Sciatic nerve (tissue), 2 donors: ENCODE measurements at places on chromosomes 1 and 21.

- no peak for DNase-seq
Observed at GRCh38 chr1:15626269-15626950, 9.2 kb downstream of the DDI2 start.

DNA sequence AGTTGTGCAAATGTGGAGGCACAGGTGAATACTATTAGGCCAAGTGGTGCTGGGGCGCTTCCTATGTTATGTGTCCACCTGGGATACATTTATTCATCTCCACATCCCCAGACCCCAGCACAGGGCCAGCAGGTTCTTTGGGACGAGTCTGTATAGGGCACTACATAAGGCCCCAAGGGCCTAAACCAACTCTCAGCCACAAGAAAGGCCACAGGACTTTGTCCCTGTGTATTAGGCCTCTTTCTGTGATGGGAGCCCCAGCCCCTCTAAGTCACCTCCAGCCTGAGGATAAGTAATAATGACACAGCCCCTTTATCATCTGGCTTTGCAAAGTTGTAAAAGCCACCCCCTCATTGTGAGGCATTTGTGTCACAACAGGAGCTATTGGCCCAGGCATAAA, 79.2 kb upstream of the CD1D start:
- no peak for DNase-seq

- DNase-seq, result no peak
Observed at GRCh38 chr1:214337511-214337910, 56.6 kb downstream of the SMYD2 start.

GRCh38 chr1:101000131-101000873, 25.3 kb downstream of the DPH5 start:
- DNase-seq, result no peak

GRCh38 chr1:25243907-25244306, 3.3 kb downstream of the RSRP1 start:
- DNase-seq, result no peak

DNA sequence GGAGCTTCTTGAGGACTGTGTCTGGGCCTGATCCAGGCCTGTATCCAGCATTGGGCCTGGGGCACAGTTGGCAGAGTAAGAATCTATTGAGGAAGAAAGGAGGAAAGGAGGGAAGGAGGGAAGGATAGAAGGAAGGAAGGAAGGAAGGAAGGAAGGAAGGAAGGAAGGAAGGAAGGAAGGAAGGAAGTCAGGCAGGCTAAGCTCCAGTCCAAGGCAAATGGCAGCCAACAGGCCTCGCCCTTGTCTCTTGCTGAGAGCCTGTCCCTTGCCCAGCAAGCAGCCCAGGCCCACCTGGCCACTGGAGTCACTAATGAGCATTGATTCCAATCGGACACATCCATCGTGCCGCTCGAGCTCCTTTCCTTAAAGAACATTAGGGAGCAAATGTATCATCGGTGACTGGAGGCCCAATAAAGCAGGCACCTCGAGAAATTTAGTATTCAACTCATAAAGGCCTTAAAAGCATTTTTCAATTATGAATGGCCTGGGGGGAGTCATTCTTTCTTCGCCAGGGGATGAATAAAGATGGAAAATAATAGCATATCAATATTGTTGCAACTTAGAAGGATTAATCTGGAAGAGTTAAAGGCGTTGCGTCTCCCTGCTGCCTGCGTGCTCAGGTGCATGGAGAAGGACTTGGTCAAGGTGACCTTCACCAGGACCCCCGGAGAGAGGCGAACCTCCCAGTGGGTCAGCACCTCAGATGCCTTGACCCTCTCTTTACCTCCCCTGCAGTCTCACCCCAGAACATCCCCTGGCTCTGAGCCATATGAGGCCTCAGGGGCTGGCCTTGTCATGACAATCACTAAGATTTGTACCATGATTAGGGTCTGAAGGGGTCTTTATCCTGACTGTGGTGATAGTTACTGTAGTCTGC, 144.5 kb upstream of the RUNX3 start:
- no peak for DNase-seq

GRCh38 chr1:196425513-196425912, 182.7 kb downstream of the KCNT2 start:
- DNase-seq, result no peak

- no peak for DNase-seq
Observed at GRCh38 chr21:34807146-34807880, 138.5 kb downstream of the CLIC6 start.
